Stimulated activated CD8-positive, alpha-beta memory T cell treated with anti-CD3 and anti-CD28 coated beads, Interleukin-2, amount 100 ng/mL, for 1 hour (primary cell): ENCODE measurements at places on chromosomes 1 and 21.

GRCh38 chr1:179205284-179205683 is 24.2 kb downstream of the ABL2 start:
- no peak for DNase-seq

GRCh38 chr1:156502894-156503697 is 2.5 kb upstream of the MEF2D start:
- DNase-seq: no peak

DNA sequence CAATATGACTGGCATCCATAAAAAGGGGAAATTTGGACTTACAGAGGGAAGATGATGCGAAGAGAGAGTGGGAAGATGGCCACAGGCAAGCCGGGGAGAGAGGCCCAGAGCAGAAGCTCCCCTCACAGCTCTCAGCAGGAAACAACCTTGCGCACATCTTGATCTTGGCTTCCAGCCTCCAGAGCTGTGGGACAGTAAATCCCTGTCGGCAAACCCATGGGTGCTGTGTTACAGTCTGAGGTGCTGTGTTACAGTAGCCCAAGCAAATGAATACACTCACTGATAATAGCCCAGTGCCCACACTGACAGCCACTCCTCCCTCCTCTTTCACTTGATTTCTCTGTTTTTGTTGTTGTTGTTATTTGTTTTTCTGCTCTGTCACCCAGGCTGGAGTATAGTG is 22.4 kb downstream of the CDCA8 start:
- no peak for DNase-seq

DNA sequence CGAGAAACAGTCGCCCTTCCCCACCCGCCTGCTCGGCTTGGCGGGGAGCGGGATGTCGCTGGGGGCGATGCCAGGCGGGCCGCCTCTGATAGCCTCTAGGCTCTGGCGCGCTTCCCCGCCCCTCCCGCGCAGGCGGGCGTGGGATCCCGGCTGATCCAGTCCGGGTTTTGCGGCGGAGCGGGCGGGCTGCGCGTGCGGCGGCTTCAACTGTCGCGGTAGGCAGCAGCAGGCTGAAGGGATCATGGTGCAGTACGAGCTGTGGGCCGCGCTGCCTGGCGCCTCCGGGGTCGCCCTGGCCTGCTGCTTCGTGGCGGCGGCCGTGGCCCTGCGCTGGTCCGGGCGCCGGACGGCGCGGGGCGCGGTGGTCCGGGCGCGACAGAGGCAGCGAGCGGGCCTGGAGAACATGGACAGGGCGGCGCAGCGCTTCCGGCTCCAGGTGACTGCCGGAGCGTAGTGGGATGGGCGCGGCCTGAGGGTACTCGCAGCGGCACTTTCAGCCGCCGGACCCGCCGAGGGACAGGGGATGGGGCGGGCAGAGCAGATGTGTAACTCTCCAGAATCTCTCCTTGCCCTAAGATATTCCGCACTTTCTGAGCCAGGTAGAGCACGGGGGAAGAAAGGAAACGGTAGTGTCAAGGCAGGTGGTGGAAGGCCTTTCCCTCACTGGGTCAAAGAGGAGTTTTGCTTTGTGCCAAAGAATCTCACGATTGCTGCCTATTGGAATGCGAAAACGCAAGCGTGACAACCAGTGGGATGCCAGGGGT is at the start of gene FAAH:
FAAH (plus strand) TSS at position 210 of the 764 bp plus-strand sequence; CDS start at position 242, 32 bp downstream.
- no peak for DNase-seq

DNA sequence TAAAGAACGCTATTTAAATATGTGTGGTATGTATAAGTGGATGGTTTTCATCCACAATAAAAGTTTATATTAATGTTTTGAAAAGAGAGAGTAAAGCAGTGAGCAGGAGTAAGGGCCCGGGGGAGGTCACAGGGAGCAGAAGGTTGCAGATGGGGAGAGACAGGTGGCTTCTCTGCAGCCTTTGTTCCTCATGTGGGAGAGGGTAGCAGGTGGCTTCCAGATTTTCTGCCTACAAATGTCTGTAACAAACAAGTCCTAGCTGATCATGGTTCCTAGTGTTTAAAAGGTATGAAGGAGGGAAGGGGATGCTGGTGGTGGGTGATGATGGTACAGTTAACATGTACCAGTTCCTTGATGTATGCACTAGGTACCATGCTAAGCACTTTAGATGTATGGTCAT is 18.8 kb downstream of the QSOX1 start:
- no peak for DNase-seq

DNA sequence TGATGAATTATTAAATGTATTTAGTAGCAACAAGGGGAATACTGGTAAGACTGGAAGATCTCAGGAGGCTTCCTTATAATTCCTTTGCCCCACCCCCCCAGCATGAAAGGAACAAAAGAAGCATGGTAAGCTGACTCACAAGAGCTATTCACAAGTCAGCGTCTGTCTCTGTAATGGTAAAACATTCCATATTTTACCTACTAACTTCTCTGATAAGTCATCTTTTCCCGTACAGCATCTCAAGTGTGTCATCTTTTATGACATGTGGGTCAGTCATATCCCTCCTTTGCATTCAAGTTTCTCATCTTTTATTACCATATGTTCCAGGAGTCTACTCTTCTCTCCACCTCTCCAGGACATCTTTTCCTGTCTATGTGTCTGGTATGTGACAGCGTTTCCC is 241.3 kb downstream of the PLA2G4A start:
- DNase-seq: no peak

GRCh38 chr1:204112876-204113730 is 38.7 kb downstream of the ETNK2 start:
- no peak for DNase-seq

DNA sequence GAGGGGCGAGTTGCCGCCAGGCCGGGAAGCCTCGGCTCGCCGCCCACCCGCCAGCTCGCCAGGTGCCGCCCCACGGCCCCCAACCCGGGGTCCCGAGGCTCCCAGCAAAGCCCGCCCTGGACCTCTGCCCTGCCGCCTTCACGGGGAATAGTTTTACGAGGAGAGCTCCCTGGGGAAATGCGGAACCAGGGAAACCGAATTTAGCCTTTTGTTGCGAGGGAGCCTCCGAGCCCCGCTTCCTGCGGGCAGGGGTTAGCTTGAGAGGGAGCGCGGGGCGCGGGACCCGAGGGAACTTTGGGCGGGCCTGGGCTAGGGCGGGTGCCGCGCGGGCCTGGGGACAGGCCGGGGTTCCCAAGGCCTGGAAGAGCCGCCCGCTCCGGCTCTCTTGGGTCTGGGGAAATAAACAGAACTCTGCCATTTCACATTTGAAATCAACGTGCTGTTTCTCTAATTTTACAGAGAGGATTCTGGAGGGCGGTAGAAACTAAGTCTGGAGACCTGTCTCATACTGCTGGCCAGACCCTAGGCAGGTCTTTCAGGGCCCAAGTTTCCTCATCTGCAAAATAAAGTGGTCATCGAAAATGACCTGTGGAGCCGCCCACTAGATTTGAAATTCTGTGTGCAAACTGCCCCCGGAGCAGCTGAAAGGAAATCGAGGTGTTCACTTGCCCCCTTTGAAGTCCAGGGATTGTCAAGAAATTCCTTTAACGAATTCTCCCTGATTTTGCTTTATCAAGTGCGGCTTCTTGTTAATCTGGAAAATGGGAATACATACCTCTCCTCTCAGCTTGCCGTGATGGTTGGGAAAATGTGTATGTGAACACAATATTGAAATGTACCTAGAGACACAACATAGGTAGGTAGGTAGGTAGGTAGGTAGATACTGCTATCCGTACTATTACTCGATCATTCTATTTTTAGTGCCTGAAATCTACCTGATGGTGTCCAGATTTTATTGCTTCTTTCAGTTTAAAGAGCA is 749 bp upstream of the GLUL start:
- no peak for DNase-seq

DNA sequence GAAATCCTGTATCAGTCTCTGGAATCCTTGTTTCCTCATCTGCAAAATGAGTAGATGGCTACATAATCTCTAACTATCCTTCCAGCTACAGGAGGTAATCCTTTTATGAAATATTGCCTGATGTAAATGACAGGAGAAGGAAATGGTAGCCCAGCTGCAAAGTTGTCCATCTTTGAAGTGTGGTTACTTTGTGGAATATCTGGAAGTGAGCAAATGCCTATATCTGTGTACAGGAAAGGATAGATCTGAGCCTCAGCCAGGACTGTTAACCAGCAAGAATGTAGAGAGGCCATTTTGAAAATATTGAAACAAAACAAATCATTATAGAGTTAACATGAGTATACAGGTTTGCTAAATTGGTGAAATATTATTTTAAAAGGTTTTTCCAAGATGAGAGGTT is 74.8 kb upstream of the BMP8A start:
- DNase-seq: no peak

GRCh38 chr21:41961753-41962152 is 7.9 kb upstream of the C2CD2 start:
- no peak for DNase-seq

DNA sequence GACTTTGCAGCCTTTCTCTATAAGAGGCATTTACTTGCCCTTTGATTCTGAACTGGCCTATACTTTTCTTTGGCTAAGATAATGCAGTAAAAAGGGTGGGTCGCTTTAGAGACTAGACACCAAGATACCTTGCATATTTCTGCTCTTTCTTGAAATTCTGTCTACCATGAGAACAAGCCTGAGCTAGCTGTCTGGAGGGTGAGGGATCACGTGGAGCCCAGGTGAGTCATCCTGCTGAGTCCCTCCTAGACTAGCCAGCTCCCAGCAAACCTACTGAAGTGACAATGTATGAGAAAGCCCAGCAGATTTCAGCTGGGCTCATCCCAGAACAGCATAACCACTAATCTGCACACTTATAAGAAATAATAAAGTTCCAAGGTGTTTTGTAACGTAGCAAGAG is 408.0 kb upstream of the KAZN start:
- no peak for DNase-seq

- no peak for DNase-seq
Observed at GRCh38 chr1:185406691-185407009, 89.6 kb upstream of the IVNS1ABP start.

GRCh38 chr21:14366998-14367397 is 15.9 kb downstream of the HSPA13 start:
- no peak for DNase-seq

DNA sequence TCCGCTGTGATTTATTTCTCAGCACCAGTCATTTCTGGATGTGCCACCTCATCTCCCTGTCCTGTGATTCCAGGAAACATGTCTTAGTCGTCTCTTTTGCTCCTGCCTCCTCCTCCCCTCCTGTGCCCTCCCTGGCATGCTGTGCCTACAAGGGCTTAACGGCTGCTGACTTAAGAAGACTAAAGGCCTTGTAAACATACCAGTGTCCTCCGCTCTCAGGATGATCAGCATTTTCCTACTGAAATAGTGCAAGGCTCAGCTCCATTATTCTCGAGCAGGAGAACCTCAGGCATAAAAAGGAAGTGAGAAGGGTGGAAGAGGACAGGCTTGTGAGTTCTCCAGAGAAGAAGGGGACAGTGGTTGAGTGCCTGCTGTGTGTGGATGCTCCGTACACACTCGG is 61.6 kb upstream of the RUNX3 start:
- DNase-seq: no peak

DNA sequence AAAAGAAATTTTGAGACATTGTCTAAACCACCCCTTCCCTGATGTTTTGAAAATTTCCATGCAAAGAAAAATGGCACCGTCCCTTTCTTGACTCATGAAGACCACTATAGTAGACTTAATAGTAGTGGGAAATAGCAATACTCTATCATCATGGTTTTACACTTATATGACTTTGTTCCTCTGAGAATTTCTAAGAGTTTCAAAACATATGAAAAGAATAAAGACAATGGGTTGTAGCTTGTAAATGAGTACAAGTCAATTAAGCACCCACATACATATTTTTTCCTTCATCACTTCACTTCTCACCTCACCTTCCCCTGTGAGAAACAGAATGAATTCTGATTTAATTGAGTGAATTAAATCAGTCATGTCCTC is 151.7 kb downstream of the LYPLAL1 start:
- no peak for DNase-seq

- DNase-seq: no peak
Observed at GRCh38 chr1:61375082-61375880, 292.9 kb downstream of the NFIA start.

DNA sequence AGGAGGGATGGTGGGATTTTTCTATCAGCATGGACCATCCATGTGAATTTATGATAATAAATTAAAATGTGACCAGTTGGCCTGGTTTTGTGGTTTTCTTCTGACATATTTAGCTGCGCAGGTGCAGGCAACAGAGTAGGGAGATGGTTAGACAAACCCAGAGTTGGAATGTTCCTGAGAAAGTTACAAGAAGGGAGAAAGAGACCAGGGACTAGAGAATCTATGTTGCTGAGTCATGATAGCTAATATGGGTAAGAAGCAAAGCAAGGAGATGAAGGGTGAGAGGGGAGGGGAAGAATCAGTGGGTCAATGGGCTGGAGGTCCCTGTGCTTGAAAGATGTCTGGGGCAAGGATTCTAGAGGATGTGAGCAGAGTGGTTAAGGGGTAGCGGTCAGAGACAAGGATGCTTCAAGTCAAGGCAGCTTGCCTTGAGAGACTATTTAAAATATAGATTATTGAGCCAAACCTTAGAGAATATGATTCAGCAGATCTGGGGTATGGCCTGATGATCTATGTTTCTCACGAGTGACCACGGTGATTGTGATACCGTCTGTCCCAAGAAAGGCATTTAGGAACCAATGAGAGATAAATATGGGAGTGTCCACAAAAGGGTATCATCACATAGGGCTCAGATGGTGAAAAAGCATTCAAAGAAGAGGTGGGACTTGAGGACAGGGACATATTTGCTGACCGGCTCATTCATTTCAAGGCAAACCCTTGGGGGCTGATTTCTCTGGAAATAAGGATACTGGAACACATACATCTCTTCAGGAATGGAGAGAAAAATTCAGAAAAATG is 219.7 kb upstream of the PLD5 start:
- DNase-seq: no peak

- DNase-seq: no peak
Observed at GRCh38 chr1:228287541-228288425, 79.9 kb downstream of the OBSCN start.

DNA sequence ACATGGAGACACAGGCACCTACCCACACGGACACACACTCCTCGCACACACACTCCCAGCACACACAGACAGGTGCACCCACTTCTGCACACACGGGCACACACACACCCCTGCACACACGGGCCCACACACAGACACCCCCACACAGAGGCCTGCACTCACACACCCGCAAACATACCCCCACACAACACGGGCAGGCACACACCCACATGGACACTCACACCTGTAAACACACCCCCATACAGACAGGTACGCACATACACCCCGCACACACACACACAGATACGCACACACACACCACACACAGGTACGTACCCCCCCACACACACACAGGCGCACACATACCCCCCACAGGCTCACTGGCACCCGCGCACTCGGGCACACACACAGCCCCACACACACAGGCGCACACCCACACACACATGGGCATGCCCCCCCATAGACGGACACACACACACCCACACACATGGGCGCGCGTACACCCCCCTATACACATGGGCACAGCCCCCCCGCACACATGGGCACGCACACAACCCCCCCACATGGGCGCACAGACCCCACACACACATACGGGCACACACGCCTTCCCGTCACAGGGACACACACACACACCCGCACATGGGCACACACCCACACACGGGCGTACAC is 6.1 kb downstream of the ATAD3A start:
- no peak for DNase-seq

DNA sequence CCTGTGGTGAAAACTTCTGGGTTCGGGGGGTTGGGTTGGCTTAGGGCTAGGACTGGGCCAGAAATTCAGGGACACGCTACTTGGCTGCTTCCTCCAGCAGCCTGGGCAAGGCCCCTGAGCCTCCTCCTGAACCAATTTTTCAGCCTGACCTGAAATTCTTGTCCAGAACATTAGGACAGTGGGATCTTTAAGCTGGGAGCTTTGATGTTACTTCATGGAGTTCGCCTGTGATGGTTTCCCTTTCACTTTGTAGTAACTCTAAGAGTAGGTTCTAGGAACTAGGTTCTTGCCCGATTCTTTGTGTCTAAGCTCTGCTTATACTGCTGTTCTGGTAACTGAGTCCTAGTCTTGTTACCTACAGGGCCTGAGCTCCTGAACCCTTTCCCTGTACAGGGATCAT is 75.3 kb downstream of the S1PR1 start:
- DNase-seq: no peak
